ENCODE measurements at places on chromosomes 4 and X. TPM values are rescaled to one million over a fixed set of nuclear protein-coding genes. Genes with fewer than 3 reads are reported as not detected.

The TBC1D1 gene
- 159 TPM for total RNA-seq

The DRP2 gene
- total RNA-seq: 0.29 TPM

The LINC00632 gene
- 61.2 TPM for total RNA-seq

The RGN gene
- total RNA-seq: 7.6 TPM

The PDK3 gene
- total RNA-seq: 14.3 TPM

The PDLIM3 gene
- 85.5 TPM for total RNA-seq

The SPIN4 gene
- total RNA-seq: 2.3 TPM

The PNMA5 gene
- not detected for total RNA-seq

The EFHC2 gene
- total RNA-seq: 3.7 TPM

The AMER1 gene
- 6.0 TPM for total RNA-seq

The JCHAIN gene
- total RNA-seq: 12.3 TPM

The FGF16 gene
- total RNA-seq: not detected

The FAM156B gene
- total RNA-seq: 12.4 TPM

The GYG2 gene
- 5.4 TPM for total RNA-seq

The TGIF2LX gene
- total RNA-seq: not detected

The MTTP gene
- 3.8 TPM for total RNA-seq

The IL2 gene
- total RNA-seq: 3.4 TPM

The CLDN22 gene
- total RNA-seq: not detected

The XK gene
- 2.8 TPM for total RNA-seq

The GRXCR1 gene
- not detected for total RNA-seq

The FAT4 gene
- total RNA-seq: 16.7 TPM

The ERVMER34-1 gene
- total RNA-seq: 0.66 TPM

The PIGA gene
- 15.8 TPM for total RNA-seq

The GC gene
- 2,230 TPM for total RNA-seq

The KLHL13 gene
- 22.6 TPM for total RNA-seq

The SHOX gene
- total RNA-seq: not detected

The ASB5 gene
- 4.5 TPM for total RNA-seq

The MYOZ2 gene
- total RNA-seq: 0.32 TPM

The SYTL5 gene
- 3.1 TPM for total RNA-seq

The IL3RA gene
- 3.8 TPM for total RNA-seq

The SPP1 gene
- total RNA-seq: 3,399 TPM

The STK26 gene
- total RNA-seq: 8.4 TPM

The GPR50 gene
- 0.12 TPM for total RNA-seq

The CHIC1 gene
- total RNA-seq: 13.6 TPM

The CFP gene
- 2.4 TPM for total RNA-seq

The NAP1L2 gene
- 4.4 TPM for total RNA-seq

The TMEM156 gene
- total RNA-seq: 3.3 TPM

The EREG gene
- total RNA-seq: 5.7 TPM

The SCML1 gene
- total RNA-seq: 6.1 TPM

The SOX3 gene
- not detected for total RNA-seq

The PDZD4 gene
- total RNA-seq: 15.1 TPM

The SERTM2 gene
- 0.06 TPM for total RNA-seq

The CXCL11 gene
- total RNA-seq: not detected

The PTTG2 gene
- 1.1 TPM for total RNA-seq

The NSDHL gene
- 32.4 TPM for total RNA-seq

The ENPP6 gene
- total RNA-seq: 0.60 TPM

The NOX1 gene
- not detected for total RNA-seq

The BST1 gene
- total RNA-seq: 12.7 TPM

The FAM90A26 gene
- total RNA-seq: not detected

The C4orf51 gene
- not detected for total RNA-seq

The GPR173 gene
- total RNA-seq: 1.4 TPM

Measured in mucosa of gallbladder (tissue), 1 donor.